ENCODE measurements at places on chromosomes 11 and 22.

DNA sequence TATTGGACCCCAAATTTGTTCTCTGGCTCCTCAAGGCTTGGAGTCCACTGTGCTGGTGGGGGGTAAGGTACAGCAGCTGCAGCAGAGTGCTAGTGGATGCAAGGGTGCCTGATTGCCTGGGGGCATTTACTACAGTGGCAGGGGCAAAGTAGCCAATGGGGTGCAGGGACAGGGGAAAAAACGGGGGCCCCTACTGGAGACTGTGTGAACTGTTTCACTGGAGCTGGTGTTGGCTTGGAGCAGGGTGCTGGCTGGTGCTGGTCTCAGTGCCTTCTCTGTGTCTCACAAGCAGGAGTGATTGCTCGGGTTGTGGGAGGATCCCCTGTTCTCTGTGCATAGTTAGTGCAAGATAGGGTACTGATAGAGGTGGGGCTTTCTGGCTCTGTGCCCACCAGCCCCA is 935.9 kb downstream of the JRKL start:
- no peak for DNase-seq

DNA sequence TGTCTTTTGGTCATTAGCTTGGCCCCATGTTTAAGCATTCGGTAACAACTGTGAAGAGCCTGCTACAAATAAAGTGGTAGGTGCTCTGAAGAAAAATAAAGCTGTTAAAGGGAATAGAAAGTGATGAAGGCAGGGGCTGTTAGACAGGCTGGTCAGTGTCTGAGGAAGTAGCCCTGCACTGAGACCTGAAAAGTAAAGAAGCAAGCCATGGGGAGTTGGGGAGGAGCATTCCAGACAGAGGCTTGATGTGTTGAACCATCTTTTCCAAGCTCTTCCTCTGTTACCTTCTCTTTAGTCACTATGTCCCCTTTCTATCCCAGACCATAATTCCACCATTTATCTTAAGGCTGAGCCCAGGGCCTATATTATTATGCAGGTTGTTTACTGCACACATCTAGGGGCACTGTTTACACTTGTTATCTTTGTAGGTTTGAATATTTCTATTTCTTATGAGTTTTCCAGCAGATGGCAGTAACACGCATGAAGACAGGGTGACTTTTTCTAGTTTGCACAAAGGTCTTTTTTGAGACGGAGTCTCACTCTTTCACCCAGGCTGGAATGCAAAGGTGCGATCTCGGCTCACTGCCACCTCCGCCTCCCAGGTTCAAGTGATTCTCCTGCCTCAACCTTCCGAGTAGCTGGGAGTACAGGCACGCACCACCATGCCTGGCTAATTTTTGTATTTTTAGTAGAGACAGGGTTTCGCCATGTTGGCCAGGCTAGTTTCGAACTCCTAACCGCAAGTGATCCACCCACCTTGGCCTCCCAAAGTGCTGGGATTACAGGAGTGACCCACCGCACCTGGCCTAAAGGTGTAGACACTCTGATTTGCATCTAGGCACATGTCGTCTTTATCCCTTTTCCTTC is 23.0 kb downstream of the ZFTA start:
- no peak for DNase-seq

DNA sequence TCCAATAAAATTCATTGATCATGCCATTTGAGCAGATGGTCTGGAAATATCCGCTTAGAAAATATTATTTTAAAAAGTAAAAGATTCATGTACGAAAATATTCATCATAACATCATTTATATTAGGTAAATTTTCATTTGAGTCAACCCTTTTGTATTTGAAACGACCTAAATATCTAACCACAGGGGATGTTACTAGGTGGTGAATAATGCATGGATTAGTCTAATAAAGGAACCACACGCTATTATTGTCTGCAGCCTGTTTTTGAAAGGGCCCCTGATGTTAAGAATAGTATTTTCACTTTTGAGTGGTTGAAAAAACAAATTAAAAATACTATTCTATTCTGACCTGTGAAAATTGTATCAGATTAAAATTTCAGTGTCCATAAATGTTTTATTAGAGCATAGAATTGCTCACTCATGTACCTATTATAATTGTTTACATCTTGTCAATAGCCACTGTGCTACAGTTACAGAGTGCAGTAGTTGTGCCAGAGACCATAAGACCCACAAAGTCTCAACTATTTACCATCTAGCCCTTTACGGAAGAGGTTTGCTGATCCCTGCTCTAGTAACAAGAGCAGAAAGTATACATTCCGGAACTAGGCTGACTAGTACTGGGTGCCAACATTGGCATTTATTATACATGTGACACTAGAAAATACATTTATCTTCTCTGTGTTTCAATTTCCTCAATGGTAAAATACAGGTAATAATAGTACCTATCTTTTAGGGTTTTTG is 176.1 kb downstream of the LRRC4C start:
- no peak for DNase-seq

DNA sequence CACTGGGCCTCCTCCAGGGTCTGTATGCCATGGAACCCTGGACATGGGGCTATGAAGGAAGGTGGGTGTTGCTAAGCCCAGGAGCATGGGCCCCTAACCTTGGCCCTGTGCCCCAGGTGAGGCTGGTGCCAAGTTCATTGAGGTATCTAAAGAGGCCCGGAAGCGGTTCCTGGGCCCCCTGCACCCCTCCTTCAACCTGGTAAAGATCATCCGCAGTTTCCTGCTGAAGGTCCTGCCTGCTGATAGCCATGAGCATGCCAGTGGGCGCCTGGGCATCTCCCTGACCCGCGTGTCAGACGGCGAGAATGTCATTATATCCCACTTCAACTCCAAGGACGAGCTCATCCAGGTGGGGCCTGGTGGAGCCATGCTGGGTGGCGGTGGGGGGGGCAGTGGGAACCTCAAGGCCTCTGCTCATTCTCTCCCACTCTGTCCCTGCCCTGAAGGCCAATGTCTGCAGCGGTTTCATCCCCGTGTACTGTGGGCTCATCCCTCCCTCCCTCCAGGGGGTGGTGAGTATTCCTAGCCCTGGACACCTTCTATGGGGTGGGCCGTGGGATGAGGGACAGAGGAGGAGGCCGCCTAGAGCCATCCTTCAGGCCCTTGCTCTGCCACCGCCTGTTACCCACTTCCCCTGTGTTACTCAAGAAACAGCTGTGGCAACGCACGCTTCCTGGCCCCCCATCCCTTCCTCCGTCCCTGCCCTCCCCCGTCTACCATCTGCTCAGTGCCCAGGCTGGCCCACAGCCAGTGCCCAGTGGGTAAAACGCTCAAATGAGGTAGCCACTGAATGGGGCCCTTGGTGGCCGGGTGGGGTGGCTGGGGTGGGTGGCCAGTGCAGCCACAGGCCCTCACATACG is 3.0 kb downstream of the PNPLA2 start:
- DNase-seq: no peak

DNA sequence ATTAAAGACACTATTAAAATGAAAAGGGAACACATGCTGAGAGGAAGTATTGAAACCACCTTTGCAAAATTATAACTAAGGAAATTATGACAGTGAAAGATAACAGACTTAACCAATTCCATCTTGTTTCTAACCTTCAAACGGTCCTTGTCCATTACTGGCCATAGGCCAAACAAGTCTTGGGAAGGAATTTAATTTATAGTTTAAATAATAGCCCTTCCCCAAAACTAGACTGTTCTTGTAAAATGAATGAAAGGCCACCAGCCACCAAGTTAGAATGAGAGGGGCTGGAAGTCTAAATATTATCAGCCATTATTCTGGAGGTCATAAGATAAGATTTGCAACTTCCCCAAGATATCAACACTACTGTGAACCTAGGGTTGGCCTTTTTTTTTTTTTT is 1.8 kb upstream of the TALDO1 start:
- no peak for DNase-seq

DNA sequence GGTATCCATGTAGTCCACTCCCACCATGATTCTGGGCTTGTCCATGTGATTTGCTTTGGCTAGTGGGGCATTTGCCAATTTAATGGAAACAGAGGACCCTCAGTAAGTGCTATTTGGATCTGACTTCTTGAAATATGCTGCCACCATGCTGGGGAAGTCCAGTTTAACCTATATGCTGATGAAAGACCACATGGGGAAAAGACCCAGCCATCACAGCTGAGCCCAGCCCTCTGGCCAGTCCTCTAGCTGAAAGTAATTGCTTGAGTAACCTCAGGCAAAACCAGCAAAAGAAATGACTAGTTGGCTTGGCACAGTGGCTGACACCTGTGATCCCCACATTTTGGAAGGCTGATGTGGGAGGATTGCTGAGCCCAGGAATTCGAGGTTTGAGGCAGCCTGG is 61.5 kb downstream of the ATG16L2 start:
- no peak for DNase-seq

- no peak for DNase-seq
Measured at GRCh38 chr11:637593-638521, 788 bp downstream of the DRD4 start.

GRCh38 chr11:103530257-103530656 is 421.0 kb downstream of the DYNC2H1 start:
- peak; percentile 50 for DNase-seq

DNA sequence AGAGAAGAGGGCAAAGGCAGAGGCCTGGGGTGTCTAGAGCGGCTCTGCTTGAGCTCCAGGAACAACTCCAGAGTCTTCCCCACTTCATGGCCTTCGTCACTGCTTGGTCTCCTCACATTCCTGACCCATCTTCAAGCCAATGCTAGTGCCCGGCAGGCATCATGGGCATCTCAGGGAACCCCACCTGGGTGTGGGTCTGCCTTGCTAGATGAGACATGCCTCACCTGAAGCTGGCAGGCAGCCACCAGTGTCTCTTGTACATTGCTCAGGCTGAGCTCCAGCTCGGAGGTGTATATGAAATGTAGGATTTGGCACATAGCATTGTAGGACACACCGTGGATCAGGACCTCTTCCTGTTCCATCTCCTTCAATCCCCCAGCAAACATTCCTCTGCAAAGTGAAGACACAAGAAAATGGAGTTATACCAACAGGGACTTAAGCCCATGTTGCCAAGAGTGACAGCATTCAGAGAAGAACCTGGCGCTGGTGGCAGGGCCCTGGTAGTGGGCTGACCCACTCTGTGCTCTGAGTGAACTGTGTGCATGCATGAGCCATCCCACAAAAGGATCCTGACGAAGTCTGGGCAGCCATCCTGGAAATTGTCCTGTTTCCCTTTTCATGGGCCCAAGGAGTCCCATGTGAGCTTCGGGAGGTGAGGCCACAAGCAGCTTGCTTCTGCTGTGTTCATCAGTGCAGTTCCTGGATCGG is 24.3 kb downstream of the KLHL22 start:
- no peak for DNase-seq

- DNase-seq: no peak
Measured at GRCh38 chr22:22348127-22348814, 103.7 kb downstream of the VPREB1 start.

DNA sequence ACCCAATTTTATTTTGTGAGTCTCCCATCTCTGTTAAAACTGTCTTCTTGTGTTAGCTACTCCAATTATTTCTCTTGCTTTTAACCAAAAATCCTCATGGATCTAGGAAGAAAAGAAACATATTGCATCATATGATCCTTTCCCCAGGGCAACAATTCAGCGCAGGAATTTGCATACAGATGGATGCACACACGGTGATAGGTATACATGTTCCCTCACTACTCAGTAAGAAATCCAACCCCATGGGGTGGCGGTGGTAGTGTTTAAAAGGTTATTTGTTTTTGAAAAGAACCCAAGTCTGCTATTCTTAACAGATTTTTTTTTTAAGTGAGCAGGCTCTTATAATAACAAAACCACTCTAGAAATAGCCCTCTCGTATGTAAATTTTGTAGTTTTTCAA is 4.2 kb upstream of the SYN3 start:
- no peak for DNase-seq

DNA sequence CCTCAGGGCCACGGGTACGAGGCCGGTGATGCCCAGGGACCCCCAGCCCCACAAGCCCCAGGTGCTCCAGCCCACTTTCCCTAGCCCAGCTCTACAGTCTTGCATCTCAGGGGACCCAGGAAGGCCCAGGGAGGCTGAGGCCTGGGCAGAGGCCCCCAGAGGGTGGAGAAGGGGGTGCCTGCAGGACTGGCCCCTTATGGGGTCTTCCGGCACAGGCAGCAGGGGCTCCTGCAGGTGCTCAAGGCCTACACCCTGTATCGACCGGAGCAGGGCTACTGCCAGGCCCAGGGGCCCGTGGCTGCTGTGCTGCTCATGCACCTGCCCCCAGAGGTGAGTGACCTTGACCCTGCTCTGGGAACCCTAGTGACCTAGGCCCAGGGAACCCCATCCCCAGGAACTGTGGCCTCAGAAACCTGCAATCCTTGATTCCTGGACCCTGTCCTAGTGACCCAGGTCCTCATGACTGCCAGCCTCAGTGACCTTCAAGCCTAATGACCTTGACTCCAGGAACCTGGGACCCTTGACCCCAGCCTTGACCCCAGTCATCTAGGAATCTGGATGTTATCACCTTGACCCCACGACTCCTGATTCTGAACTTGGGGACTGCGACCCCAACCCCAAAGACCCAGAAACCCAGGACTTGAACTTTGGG is 1.9 kb downstream of the TBC1D10C start:
- DNase-seq: no peak

DNA sequence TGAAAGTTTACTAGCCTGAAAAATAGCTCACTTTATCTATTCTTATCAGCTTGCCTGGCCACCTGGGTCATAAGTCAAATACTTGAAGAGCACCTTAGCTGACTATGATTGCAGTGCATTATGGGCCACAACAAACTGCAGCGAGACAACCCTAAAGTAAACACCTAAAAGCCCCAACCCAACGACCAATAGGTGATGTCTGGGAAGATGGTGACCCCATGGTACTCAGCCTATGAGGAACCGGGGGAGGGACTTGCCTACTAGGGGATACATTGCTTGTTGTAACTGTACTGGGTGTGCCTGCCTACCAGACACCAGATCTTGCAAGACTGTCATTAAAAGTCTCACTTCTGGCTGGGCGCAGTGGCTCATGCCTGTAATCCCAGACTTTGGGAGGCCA is 35.6 kb upstream of the APOBEC3A start:
- DNase-seq: no peak

DNA sequence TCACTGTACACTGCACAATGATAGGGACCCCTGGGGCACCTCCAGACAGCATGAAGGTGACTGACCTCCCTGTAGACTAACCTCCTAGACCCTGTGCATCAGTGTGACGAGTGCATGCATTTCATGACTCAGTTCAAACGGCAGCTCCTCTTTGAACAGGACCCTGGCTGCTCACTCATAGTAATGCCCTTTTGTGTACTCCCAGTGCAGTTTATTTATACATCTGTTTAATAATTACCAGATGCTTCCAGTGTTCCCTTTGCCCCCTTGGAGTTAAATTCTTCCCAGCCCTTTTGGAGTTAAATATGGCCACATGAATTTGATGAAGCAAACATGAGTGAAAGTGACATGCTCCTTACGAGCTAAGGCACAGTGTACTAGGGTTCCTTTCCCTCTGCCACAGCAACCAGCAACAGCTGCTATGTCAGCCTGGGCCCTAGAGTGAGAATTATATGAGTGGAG is 72.4 kb downstream of the PANX1 start:
- no peak for DNase-seq

DNA sequence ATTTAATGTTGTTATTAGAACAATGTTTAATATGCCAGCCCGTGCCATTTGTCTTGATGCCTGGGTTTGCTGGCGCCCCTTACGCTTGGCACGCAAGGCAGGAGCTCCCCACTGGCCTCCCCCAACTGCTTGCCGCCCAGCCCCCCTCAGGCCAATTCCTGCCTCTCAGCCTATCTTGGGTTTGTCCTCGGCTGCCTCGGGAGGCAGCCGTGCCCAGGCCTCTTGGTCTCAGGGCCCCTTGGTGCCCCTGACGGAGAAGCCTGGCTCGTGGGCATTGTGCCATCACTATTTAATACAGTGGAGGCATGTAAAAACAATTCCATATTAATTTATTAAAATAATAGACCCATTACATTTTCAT is 119.8 kb downstream of the KCNQ1OT1 start:
- DNase-seq: no peak

All from kidney capillary endothelial cell (primary cell).